ENCODE measurements at places on chromosomes 1 and 21. TPM values are rescaled to one million over a fixed set of nuclear protein-coding genes. Genes with fewer than 3 reads are reported as not detected.

Gene SRSF11
- total RNA-seq: 218 TPM

Gene TFF2
- not detected for total RNA-seq

Gene LYSMD1
- 6.3 TPM for total RNA-seq

Gene RIPPLY3
- not detected for total RNA-seq

Gene CELA2B
- total RNA-seq: not detected

Gene UROD
- total RNA-seq: 72.5 TPM

Gene CLSTN1
- total RNA-seq: 66.4 TPM

Gene BGLAP
- 1.8 TPM for total RNA-seq

Gene PHLDA3
- total RNA-seq: 3.3 TPM

Gene CDC7
- total RNA-seq: 16.1 TPM

Gene STUM
- total RNA-seq: not detected

Gene TMEM125
- not detected for total RNA-seq

Gene TENT5C
- 86.2 TPM for total RNA-seq

Gene SLC16A4
- 0.48 TPM for total RNA-seq

Gene PPFIA4
- total RNA-seq: 44.7 TPM

Gene EFNA1
- not detected for total RNA-seq

Gene TMEM269
- 1.9 TPM for total RNA-seq

Gene CACYBP
- total RNA-seq: 288 TPM

Gene CRABP2
- 4.6 TPM for total RNA-seq

Gene UBE2U
- total RNA-seq: not detected

Gene DIO1
- not detected for total RNA-seq

Gene NDUFS2
- total RNA-seq: 87.8 TPM

Gene FAM3B
- not detected for total RNA-seq

Gene NHLH1
- 2.0 TPM for total RNA-seq

Gene PKLR
- total RNA-seq: not detected

Gene HMCN1
- 1.4 TPM for total RNA-seq

Gene HSF2BP
- total RNA-seq: 1.2 TPM

Gene LCE3D
- not detected for total RNA-seq

Data from natural killer cell treated with Interleukin-12 subunit alpha and Interleukin-12 subunit beta and Interleukin-15 and Interleukin-18, amount 100 ng/mL, for 72 hours (primary cell).